ENCODE measurements at places on chromosomes 11 and 22.

DNA sequence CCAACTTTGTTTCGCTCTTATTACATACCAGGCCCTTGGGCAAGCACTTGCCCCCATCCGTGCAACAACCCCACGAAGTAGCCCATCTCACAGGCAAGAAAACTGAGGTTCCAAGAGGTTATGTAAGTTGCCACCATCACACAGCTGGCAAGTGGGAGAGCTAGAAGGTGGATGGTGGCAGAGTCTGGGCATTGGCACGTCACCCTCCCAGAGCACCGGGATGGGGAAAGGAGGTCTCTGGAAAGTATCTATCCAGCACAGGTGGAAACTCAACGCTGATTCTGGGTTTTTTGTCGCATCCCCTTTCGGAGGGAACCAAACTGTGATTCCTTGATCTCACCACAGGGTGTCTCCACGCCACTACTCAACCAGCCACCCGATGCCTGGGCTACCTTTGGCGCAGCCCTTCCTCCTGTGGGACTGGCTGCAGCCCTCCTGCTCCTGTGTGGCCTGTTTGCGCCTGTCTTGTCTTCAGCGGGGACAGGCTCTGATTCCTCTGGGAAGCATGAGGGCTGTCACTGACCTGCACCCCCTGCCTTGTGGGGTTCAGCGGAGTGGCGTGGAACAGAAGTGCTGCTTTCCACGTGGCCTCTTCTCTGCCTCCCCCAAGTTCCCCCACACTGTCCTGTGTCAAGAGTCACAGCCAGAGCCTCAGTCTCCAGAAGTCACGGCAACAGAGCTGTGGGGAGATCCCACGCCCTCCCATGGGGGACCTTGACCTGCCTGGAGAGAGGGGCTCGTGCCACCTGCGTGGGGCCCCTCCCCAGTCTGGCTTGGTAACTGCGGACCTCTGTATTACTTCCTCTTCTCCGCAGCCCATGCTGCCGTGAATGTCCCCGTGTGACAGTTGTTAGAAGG, 34.4 kb upstream of the TRIM29 start:
- DNase-seq = peak; percentile 80

- DNase-seq = no peak
Observed at GRCh38 chr22:23102776-23103175, 32.5 kb downstream of the GNAZ start.

GRCh38 chr22:16695261-16695660, 102.7 kb upstream of the CCT8L2 start:
- no peak for DNase-seq

DNA sequence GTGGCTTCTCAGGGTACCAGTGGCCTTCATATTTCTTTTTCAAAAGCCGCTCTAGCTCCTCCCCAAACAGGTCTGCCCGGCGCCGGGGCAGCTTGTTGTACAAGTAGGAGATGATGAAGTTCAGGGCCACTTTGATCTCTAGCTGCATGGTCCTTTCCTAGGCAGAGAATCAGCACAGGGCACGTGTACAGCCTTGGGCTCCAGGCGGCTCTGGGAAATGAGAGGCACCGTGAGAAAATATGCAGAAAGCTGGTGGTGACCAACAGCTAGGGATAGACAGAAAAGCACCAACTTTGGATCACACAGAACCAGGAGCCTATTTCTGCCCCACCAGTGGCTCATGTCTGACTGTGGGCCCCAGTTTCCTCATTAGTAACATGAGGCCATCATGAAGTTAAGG, 9.4 kb downstream of the TOB2 start:
- no peak for DNase-seq
